ENCODE measurements at places on chromosomes 2 and 18.

- no peak for DNase-seq
Observed at GRCh38 chr2:163734881-163735684, 725 bp downstream of the FIGN start.

- DNase-seq, result no peak
Observed at GRCh38 chr2:29767606-29768335, 153.6 kb downstream of the ALK start.

DNA sequence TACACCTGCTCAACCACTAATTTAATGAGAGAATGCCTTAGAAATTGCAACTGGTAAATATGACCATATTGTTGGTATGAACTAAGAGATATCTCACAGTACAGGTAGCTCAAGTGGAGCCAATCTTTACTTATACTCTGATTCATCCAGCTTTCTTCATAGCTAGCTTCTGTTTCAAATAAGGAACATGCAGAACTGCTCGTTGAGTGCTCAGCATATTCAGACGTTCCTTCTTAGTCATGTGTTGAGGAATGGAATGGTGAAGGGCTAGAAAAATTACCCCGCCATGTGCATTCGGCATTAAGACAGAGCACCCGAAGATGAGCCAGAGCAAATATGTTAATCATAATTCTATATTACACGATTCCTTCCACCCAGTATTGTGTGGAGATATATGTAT, 144.0 kb upstream of the VRK2 start:
- DNase-seq, result no peak

GRCh38 chr2:148201075-148202004, 180.4 kb downstream of the MBD5 start:
- no peak for DNase-seq

DNA sequence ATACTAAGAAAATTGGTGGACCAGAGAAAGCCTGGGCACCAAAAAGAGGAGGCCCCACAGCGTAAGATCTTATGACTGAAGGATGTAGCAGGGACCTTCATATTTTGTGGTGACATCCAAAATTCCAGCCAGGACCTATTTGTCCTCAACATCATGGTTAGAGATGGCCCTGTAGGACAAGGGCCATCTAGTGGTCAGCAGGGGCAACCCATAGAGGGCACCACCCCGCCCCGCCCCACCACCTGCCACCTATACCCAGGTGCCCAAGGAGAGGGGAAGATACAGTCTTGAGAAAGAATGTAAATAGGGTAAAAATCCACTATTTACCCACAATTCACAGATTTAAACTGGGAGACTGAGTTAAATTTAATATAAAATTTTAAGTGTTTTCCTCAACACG, 59.6 kb upstream of the TMEM163 start:
- no peak for DNase-seq

DNA sequence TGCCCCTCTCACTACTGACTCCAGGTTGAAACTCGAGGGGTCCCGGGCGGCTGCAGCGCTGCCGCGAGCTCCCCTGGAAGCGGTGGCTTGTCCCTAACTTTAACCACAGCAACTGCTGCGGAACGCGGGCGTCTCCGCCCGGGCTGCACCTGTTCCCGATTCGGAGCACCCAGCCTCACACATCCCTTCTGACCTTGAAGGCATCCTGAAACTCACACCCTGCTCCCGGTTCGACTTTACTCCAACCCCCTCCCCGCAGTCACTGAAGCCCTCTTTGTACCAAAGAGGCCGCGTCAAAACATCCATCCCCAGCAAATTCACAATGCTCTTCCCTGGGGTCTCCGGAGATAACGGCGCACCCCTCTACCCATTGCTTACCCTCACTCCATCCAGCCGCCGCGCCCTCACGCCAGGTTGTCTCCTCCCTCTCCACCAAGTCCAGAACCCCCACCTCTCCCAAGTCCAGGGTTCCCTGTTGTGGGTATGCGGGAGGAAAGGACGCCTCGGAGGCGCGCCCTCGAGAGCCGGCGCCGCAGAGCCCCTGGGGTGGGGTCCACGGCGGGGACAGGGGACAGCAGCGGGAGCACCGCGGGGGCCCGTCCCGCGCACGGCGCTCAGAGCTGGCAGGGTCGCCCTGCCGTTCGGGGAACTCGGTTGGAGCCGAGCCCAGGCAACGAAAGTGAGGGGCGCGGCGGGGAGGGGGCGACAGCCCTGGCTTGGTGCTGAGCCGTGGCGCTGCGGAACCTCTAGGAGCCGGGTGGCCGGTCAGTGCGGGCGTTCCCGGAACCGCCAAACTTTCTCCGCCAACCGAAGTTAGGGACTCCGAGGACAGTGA, 934 bp downstream of the MYO5B start:
- no peak for DNase-seq

DNA sequence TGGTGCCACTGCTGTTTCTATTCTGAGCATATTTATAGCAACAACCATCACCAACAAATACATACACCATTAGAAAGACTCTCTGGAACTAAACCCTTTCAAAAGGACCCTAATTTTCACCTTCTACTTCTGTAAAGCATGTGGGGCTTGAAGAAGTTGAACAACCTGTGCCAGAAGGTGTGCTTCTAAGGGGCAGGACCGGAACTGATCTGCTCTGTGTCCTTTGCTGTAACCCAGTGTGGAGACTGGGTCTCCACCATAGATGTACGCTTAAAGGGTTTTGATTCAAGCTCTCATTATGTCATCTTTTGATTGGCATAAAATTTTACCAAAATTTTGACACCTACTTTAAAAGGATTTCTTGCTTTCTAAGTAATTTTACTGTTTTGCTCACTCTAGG, 40.3 kb downstream of the WDR43 start:
- DNase-seq, result no peak

- DNase-seq, result no peak
Observed at GRCh38 chr18:44799907-44800421, 119.3 kb downstream of the SETBP1 start.

GRCh38 chr2:109173311-109174171, 44.5 kb downstream of the SH3RF3 start:
- no peak for DNase-seq

GRCh38 chr18:26226229-26227050, at the start of gene TAF4B:
Gene TAF4B, plus strand, starts transcription at chr18:26226445. Its CDS starts 489 bp downstream, at chr18:26226934.
- DNase-seq, result peak; percentile 88

- DNase-seq, result no peak
Observed at GRCh38 chr2:28904295-28904694, 9.8 kb downstream of the WDR43 start.

GRCh38 chr18:60599267-60599666, 226.7 kb upstream of the MC4R start:
- DNase-seq, result no peak

Measured in activated CD8-positive, alpha-beta memory T cell treated with anti-CD3 and anti-CD28 coated beads for 4 hours (primary cell).